HAP-1 (cell line): ENCODE measurements at places on chromosomes 5 and 9.

DNA sequence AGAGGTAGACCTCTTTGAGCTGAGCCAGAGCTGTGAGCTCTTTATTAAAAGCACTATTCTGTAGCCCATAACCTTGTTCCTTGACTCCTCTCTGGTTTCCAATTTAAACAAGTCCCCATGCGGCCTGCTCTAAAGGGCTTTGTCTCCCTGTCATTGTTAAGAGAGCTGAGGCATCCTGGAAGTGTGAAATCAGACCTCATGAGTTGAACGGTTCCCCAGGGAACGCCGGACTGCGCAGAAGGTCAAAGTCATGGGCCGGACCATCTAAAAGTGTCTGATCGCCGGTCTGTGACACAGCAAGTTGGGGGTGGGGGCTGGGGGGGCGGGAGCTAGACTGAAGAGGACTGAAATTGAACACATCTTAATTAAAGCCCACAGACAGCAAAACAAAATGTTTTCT is 265.8 kb downstream of the SLF1 start:
- peak; percentile 64 for DNase-seq

DNA sequence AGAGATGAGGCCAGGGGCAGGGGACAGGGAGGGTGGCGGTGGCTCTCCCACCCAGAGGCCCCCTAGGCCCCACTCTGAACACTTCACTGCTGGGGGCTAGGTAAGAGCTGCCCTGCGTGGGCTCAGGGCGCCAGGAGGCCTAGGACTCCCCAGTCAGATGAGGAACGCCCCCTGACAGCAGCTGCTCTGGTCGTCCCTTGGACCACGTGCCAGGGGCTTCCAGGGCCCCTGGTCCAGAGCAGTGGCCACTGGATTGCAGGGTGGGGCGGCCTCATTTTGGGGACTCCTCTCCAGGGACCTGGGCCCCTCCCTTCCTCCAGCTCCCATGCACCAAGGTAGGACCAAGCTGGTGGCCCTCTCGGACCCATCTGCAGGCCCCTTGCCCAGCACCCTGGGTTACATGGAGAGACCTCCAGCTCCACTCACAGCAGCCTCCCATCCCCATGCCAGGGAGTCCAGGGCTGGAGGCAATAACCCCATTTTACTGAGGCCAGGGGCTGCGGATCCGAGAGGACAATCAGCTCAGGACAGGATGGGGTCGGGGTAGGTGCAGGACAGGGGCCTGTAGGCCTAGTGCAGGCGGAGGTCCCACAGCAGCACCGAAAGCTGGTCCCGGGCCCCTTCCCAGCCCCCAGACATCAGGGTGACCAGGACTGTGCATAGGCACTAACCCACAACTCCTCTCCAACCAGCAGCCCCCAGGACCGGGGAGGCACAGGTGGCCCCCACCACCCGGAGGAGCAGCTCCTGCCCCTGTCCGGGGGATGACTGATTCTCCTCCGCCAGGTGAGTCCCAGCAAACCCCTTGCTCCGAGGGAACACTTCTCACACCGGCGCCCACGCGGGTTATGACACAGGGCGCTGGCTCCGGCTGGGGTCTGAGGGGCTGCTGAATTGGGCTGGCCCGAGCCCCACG is 1.5 kb downstream of the EGFL7 start:
- DNase-seq: no peak

GRCh38 chr9:109192732-109193361 is 25.8 kb upstream of the FRRS1L start:
- peak; percentile 82 for DNase-seq

DNA sequence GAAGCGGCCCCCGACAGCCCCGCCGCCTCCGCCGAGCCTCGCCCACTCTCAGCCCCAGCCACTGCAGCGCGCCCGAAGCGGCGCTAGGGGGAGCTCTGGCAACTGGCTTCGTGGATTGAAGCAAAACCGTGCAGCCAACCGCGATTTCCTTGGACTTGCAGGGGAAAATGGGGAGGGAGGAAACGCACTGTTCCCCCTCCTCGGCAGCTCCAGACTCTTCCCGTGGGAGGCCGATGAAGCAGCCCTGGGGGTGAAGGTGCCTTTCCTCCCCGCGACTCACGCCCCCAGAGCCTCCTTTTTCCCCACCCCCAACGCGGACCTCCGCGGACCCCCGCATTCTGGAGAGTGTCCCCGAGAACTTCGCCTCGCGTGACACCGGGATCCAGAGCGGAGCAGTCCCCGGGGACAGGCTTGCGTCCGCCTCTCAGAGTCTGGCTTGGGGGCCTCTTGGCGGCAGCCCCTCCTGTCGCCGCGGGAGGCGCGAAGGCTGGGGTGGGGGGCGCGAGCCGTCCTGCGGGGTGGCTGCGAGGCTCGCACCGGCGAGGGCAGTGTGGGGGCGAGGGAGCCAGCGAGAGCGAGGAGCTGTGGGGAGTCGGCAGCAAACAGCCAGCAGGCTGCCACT is 3.8 kb downstream of the IER5L start:
- DNase-seq: peak; percentile 93

- DNase-seq: no peak
These were observed 33.4 kb downstream of the IRX2 start for GRCh38 chr5:2718115-2718514.

DNA sequence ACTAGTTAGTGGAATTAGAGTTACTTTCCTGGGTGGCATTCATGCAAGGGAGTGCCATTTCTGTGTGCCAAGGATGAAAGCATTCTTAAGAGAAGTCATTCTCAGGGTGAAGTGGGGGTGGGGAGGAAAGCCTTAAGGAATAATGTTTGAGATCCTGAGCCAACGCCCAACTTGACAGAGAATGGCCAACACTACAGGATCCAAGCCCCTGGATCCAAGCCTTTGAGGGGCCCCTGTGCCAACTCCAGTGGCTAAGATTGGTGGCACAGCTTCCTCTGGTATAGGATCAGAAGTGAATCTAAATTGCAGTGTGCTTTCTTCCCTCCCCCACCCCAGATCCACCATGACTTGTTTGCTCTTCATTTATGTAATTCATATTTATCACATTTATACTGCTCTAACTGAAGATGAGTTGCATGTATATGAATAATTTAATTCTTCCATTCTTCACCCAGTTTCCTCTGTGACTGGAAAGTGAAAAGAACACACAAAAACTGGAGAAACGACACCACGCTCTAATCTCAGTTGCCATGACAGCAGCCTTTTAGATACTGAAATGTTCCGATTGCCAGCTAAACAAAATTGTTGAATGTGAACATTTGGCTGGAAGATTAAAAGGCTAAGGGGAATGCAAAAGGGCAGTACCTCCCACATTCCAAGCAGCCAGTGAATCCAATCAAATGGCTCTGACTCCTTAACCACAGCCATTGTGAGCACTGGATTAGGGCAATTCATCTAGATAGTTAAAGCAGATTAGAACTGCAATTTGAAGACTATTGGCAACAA is 4.5 kb downstream of the ZNF608 start:
- DNase-seq: peak; percentile 100

- DNase-seq: no peak
These were observed 202.6 kb downstream of the NR3C1 start for GRCh38 chr5:143200781-143201398.

GRCh38 chr5:175253597-175253996 is 190.4 kb downstream of the DRD1 start:
- DNase-seq: no peak

GRCh38 chr5:169956756-169957155 is 23.5 kb downstream of the INSYN2B start:
- DNase-seq: no peak

GRCh38 chr5:172035049-172035448 is 28.6 kb upstream of the FBXW11 start:
- no peak for DNase-seq

DNA sequence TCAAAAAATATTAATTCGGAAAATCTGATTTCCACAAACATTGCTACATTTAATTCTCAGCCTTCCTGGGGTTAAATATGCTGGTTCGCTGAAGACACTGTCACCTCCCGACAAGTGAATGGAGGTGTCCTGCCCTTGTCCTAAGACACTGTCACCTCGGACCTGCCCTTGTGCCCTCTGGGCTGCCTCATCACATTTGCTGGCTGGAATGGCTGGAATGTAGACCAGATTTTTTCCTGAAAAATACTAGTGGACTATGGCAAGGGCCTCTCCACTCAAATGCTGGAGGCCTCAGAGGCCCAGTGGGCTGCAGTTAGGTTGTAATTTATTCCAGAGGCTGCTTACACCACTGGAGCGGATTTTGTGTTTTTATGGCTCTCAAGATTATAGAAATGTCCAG is 28.2 kb downstream of the CACNA1B start:
- no peak for DNase-seq

DNA sequence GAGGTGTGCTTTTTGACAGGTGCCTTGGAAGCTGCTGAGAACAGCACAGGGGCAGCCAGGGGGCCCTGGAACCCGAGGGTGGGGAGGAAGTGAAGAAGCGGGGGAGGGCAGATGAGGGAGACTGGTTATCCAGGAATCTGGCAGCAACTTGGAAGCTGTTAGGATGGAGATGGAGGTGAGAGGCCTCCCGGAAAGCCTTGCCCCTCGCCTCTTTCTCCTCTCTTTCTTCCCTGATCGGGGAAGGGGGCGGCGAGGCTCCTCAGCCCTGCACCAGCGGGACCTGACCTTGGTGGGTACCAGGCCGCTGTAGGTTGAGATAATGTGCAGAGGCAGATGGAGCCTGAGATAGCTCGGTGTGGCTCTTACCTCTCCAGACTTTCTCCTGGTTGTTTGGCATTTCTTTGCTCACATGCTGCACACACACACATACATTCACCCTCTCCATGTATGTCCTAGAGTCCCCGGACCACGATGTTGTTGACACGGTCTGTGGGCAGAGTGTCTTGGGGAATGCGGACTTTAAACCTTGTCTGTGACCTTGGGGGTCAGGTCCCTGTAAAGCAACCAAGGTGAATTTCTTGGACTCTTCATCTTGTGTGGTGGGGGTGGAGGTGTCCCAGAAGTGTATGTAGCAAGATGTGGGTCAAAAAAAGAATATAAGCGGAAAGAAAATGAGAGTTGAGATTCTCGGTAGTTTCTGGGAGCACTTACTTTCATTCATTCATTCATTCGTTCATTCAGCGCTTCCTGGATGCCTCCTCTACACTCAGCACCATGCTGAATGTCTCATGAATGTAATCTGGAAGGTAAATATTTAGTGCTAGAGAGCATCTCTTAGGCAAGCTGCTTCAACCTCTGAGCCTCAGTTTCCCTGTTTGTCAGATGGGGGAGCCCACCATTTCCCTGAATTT is 1.6 kb downstream of the WWC1 start:
- no peak for DNase-seq

DNA sequence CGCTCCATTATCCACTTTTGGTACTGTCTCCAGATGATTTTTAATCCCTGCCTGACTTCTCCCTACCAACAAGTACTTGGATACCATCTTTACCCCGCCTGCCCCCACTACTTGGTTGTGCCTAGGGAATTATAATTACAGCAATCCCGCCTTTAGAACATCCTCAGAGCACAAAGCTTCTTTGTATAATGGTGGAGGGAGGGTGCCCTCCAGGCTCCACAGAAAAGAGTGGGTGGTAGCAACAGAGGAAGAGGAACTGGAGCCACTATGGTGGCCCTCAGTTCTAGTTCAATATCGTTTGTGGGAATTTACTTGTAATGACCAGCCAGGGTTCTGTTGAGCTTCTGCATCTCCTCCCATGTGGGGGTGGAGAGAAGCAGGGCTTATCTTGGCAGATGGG is 79.0 kb upstream of the RNF38 start:
- peak; percentile 47 for DNase-seq

DNA sequence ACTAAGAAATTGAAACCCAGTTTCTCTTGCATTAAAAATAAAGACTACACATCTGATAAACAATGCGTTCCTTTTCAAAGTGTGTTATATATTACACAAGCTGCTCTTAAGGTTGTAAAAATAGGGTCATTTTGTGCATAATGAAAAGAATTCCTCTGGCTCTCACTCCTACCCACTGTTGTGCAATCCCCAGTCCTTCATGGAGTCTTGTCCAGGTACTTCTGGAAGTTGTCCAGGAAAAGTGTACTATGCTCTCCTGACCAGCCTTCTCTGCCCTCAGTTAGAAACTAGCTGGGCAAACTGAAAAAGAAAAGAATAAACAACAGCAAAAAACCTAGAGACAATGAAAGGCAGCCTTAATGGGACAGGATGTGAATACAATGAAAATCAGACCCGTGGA is 345.5 kb upstream of the PAPPA start:
- no peak for DNase-seq

- DNase-seq: no peak
These were observed 71.4 kb downstream of the SEMA4D start for GRCh38 chr9:89426384-89426961.

GRCh38 chr5:101653996-101654395 is 642.1 kb downstream of the SLCO4C1 start:
- DNase-seq: no peak

GRCh38 chr9:121892706-121893105 is 200.4 kb downstream of the TTLL11 start:
- DNase-seq: no peak

DNA sequence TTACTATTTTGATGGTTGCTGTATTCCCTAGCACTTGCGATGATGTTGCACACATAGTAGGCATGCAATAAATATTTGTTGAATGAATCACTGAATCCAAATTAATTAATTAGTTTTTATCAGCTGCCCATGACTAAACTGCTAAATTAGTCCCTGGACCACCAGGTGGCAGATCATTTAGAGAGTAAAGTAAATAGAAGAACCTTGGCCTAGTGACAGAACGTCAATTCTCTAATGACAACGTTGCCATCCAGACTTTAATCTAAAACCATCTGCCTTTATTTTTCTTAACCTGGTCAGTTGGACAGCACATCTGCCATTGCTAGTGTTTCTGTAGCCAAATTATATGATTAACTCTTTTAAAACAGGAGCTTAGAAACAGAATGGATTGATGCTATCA is 457.5 kb downstream of the KIF4B start:
- no peak for DNase-seq

- DNase-seq: no peak
These were observed 9.4 kb downstream of the ERAP2 start for GRCh38 chr5:96885518-96886338.

- DNase-seq: peak; percentile 35
These were observed 138.4 kb downstream of the KCTD16 start for GRCh38 chr5:144308906-144309670.

GRCh38 chr9:4814913-4815312 is 22.2 kb downstream of the RCL1 start:
- no peak for DNase-seq

GRCh38 chr5:151682751-151683331 is 3.9 kb downstream of the SPARC start:
- DNase-seq: no peak

DNA sequence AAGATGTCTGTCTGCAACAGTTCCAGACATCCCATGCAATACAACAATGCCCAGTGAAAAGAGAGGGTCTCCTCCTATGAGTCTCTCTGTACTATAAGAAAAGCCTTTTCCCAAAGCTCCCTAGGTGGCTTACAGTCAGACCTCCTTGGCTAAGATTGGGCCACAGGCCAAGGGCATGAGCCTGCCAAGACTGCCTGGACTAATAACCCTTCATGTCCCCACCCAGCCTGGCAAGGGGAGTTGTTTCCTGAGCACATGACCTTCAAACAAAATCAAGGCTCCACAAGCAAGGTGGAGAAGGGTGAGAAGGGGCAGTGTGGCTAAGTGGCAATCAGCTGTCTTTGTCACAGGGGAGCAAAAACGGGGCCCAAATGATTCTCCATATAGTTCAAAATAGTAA is 75.6 kb upstream of the ZSWIM6 start:
- no peak for DNase-seq
